ENCODE measurements at places on chromosomes 3 and 15.

DNA sequence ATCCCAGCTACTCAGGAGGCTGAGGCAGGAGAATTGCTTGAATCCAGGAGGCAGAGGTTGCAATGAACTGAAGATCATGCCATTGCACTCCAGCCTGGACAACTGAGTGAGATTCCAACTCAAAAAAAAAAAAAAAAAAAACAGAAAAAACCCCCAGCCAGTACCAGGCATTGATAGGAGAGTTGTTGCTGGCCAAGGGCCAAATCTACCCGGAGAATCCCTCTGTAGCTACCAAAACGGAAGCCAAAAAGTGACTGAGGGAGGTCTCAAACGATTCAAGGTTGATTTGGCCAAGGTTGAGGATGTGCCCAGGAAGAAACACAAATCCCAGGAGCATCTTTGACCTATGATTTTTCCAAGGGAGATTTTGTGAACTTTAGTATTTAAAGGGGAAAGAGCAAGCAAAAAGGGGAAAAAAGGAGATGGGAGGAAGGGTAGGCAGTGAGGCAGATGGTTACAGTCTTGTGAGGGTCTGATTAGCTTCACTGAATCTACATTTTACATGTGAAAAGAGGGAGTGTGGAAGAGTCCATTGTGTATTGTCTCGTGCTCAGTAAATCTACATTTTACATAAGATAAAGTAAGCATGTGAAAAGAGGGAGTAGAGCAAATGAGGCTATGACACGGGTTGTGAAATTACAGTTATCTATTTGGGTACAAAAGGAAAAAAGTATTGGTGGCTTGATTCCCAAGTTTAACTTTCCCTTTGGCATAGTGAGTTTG, 32.8 kb downstream of the SETMAR start:
- DNase-seq = no peak

DNA sequence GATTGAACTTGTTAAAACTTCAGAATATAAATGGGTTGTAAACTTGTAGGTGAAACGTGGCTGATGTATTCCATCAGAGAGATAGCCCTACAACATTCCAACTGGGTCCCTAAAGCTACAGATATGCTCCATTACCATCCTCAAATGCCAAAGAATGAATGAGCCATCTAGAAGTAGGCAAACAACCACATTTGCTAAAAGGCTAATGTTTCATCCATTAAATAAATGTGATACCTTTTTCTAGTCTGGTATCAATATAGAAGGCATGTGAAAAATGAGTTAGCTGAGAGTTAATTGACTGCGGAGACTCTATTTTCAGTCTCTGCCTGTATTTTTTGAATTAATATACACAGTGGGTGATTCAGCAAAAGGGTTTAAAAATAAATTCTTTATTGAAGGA, 203.8 kb downstream of the RBMS3 start:
- DNase-seq = no peak

- no peak for DNase-seq
These were observed 699 bp downstream of the MEGF11 start for GRCh38 chr15:66252685-66253417.

- no peak for DNase-seq
These were observed 25.7 kb downstream of the GPR15 start for GRCh38 chr3:98557324-98558010.

DNA sequence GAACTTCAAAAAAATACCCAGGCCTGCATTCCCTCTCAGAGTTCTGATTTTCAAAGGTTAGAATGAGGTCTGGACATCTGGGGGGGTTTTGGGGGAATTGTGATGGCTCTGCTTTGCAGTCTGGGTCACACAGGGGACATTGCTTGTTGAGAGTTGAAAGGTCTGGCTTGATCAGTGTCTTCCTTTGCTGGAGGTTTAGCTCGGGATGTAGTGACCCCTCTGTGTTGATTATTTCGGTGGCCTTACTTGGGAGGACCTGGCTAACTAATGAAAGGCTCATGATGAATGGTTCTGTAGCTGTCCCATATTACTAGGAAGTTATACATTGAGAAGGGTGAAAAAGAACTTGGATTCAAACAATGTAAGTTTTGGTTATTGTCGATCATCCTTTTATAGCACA, 23.7 kb downstream of the TPM1 start:
- no peak for DNase-seq

- no peak for DNase-seq
These were observed 27.0 kb downstream of the SHQ1 start for GRCh38 chr3:72821161-72821781.

DNA sequence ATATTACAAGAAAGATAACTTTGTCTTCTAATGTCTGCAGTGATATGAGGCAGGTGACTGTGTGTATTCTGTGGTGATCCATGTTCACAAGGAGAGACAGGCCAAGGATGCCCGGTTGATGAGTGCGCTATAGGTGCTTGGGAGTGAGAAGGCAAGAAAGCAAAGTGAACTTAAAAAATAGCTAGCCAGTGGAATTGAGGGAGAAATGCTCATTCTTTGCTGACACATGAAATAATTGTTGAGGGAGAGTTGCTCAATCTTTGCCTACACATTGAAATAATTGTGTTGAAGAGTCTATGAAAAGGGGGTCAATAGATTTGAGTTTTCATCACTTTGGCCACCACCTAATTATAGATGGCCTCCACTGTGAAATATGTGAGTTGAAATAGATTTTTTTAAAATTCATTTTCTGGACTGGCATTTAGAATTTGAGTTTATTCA, 156.3 kb downstream of the LPP start:
- no peak for DNase-seq

DNA sequence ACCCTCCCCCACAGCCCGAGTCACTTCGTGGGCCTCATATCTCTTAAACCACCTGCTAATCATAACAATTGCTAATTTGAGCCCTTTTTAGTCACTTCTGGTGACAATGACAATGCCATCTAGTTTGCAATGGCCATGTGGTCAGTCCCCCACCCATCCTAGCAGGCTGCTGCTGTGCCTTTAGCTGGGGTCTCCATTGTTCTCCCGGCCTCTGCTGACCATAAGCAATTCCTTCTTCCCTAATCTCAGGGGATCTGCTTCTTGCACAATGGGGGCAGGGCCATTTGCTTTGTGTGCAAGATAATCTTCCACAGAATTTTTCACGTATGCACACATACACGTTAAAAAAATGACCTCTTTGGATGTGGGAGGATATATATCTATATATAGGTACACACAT, 406.1 kb upstream of the ONECUT1 start:
- no peak for DNase-seq

- DNase-seq = no peak
These were observed 2.2 kb downstream of the STARD9 start for GRCh38 chr15:42577514-42578031.

DNA sequence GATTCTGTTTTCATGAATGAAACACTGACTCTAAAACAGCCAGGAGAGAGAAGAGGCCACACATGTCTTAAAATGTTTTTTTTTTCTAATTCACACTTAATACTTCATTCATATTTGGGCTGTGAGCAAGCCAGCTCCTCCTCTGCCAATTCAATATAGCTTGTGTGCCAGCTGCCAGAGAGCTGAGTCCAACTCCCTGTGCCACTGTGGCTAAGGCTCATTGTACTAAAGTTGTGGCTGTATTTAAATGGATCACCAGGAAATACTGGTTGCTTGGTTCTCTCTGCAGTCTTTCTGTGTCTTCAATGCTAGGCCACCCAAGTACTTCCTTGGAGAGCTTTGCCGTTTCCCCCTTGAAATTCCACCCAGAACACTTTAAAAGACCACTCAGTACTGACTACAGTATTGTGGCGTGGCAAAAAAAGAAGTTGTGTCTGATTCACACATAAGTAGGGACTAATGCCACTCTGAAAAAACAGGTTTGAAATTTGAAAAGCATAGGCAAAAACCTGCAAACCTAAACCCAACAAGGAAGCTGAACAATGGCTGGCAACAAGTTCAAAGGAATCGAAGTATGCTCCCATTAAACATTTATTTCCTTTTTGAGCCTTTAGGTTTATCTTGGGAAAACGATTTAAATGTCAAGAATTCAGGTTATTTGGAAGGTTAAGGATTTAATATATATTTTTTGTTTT, 524.7 kb downstream of the DIPK2A start:
- DNase-seq = no peak

DNA sequence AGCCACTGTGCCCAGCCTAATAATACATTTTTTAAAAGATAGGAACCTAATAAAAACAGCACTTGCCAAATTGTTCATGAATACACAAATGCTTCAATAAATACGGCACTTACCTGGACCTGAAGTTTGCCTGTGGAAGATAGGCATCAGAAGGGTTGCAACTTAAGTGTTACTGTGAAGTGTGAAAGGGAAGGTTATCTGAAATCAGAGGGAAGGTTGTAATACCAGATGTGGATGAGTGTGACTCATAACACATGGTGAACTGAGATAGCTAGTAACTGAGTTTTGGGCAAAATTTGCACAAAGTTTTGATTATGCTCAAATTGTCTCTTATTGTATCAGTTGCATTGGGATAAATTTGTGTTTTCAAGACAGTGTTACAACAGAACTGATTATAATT, 68.0 kb downstream of the ATP11B start:
- DNase-seq = no peak

GRCh38 chr15:52392008-52392687, 96.5 kb upstream of the MYO5C start:
- DNase-seq = no peak

DNA sequence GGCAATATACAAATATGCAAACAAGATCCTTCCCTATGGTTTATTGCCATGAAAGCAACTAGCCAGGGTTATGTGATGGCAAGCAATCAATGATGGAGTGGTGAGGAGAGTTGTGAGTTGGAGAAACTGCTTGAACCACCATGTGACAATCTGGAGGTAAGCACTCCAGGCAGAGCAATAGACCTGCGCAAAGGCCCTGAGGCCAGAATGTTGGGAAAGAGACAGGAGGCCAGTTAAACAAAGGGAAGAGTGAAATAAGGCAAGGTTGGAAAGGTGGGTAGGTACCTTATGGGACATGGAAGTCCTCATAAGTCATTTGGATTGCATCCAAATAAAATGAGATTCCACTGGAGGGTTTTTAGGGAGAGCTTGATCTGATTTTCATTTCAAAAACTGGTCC, 80.0 kb upstream of the WNT5A start:
- no peak for DNase-seq

GRCh38 chr3:22129101-22129500, 378.1 kb upstream of the ZNF385D start:
- no peak for DNase-seq

GRCh38 chr3:159923956-159924355, 64.7 kb upstream of the IL12A start:
- DNase-seq = no peak

DNA sequence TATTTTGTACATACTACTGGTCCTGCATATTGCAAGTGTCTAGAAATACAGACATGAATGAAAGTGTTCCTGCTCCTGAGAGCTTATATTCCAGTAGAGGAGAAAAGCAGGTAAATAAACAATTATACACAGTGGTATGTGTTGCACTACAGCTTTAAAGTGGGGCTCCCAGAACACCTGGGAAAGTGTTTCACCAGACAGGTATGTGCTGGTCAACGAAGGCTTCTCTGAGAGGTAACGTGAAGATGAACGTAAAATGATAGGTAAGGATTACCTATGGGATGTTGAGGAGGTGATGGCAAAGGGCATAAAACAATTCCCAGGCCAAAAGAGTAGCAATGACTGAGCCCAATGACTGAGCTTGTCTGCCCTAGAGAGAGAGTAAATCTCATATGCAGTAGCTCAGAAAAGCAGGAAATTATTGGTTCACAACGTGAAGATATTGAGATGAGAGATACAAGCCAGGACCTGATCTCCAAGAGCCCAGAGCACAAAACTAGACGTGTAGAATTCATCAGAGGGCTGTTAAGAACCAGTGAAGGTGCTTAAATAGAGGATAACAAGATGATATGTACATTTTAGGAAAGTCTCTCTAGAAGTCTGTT, 459.1 kb upstream of the BCHE start:
- DNase-seq = no peak

- no peak for DNase-seq
These were observed 239.9 kb downstream of the TLE3 start for GRCh38 chr15:69857686-69858391.

- DNase-seq = no peak
These were observed 226.2 kb upstream of the TP63 start for GRCh38 chr3:189404797-189405484.

GRCh38 chr3:44886561-44886960, 12.2 kb downstream of the TGM4 start:
- no peak for DNase-seq
